ENCODE measurements at places on chromosomes 6 and 20.

DNA sequence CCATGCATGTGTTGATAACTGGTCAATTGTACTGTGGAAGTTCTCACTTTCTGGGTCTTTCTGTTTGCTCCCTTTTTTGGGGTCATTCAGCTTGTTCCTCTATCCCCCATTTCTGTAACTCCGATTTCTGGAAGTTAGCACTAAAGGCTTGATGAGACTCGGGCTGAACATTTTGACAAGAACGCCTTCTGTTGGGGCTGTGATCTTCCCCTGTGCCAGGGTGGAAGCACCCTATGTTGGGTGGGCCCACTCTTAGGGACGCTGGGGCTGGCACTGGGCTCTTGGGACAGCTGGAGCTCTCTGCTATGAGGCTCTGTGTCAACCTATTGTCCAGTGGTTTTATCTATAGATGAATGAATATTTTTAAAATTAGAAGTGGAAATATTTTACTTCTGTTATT, 60.1 kb upstream of the FRMD1 start:
- no peak for DNase-seq

DNA sequence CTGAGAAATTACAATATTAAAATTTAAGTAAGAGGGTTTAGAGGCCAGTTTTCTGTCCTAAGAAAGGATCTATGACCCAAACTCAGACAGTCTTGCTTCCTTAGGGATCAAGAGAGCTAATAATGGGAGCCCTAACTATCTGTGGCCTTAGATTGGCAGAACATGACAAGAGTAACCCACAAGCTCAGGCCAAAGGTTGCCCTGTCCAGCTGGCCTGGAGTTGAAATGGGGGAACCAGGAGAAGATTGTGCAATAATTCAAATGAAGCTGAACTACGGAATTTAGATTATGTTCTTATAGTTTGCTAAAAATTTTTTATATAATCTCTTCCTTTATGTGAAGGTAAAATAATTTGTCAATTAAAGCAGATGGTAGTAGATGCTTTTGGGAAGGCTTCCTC, 26.4 kb downstream of the LAMA4 start:
- DNase-seq: no peak

DNA sequence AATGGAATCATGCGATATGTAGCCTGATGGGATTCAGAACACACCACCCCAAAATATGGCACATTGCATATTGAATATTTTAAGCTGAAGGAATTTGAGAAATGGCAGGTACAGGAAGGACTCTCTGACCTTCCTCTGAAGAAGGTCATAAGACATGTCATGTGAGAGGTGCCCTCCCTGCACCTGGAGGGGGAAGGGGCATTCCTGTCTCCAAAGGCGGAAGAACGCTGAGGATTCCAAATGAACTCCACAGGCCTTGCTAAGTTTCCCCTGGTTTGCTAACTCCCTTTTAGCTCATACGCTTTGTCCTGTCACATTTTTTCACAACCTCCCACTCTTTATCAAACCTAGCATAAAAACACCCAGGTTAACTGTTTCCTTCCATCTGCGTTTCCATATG, 347.8 kb downstream of the CDKAL1 start:
- no peak for DNase-seq

DNA sequence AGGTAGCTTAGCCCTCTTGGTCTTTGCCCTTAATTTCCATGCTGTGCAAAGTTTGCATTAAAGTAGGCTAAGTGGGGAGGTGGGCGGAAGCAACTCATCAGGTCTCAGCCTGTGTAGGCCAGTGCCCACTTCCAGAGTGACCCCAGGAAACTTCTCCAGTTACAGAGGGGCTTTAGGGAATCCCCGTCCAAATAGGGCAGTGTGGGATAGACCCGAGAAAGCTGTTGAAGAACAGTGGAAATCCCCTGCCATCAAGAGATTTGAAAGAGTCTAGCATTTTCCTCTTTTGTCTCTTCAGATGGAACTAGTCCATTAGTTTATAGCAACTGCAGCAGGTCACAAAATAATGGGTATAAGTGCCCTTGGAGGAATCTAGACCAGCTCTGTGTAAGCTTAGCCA, 20.2 kb downstream of the SF3B5 start:
- no peak for DNase-seq

DNA sequence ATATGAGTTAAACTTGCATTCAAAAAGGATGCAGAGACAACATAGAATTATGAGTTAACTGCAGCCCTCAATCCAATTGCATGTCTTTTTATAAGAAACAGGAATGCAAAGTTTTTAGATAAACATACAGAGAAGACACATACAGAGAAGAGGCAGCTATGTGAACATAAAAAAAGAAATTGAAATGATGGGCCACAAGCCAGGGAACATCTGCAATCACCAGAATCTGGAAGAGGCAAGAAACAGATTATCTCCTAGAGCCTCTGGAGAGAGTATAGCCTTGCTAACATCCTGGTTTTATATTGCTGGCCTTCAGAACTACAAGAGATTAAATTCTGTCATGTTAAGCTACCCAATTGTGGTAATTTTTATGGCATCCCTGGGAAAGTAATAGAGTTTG, 257.2 kb upstream of the EYS start:
- peak; percentile 24 for DNase-seq

- no peak for DNase-seq
Measured at GRCh38 chr6:44772838-44773237, 385.3 kb downstream of the CDC5L start.

DNA sequence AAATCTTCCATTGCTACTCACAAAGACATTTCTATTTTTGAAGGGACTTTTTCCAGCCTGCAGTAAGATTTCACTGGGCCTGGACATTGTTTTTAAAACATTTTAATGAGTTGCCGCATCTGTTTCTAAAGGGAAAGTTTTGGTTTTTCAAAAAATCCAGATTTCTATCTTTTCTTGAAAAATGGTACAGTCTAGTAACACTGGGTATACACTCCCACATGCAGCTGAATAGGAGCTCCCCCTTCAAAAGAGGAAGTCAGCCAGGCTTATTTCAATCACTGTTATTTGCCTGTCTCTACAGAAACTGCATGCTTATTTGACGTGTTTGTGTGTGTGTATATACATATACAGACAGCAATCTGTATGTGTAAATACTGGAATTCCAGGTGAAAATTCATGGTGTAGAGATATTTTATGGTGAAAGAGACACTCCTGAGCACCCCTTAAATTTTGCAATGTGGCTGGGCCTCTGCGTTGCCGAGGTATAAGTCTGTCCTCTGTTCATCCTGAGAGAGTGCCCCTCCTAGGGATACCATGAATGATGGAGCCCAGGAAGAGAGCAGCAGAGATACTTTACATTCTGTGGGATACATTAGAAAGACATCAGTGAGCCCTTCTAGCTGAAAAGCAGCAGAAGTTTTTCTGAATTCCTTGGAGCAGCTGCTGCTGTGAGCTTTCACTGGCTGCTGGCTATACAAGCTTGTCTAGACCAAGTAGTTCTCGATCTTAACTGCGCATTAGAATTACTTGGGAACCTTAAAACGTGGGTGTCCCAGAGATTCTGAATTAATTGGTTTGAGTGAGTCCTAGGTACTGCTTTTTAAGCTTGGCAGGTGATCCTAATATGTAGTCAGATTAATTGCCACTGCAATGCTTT, 12.0 kb upstream of the ABRACL start:
- peak; percentile 50 for DNase-seq

DNA sequence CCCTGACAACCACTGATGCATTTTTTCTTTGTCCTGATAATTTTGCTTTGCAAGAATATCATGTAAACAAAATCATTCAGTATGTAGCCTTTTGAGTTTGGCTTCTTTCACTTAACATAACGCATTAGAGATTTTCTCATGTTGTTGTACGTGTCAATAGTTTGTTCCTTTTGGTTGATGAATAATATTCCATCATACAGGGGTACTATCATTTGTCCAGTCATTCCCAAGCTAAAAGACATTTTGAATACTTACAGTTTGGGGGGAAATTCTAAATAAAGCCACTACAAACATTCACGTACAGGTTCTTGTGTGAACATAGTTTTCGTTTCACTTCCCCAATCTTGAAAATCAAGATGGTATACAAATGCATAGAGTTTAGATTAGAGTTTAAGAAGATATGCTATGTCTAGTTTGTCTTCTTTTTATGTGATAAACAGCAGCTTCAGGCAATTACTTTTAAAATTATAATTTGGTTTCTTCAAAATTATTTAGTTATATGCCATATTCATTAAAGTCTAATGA, 5.2 kb downstream of the HAO1 start:
- DNase-seq: no peak

DNA sequence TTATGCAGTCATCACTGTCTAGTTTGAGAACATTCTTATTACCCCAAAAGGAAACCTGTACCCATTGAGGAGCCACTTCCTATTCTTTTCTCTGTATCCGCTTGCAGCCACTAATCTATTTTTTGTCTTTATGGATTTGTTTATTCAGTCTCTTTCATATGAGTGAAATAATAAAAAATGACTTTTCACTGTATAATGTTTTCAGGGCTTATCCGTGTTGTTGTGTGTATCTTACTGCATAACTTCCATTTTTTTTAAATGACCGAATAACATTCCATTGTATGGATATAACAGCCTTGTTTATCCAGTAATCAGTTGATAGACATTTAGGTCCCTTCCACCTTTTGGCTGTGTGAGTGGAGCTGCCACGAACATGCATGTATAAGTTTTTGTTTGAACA, 86.6 kb downstream of the ZFAND3 start:
- DNase-seq: no peak

GRCh38 chr6:128446497-128446896, 73.9 kb downstream of the PTPRK start:
- no peak for DNase-seq

Measured in umbilical cord (tissue), 2 donors.